ENCODE measurements at places on chromosomes 5 and 9. TPM values are rescaled to one million over a fixed set of nuclear protein-coding genes. Genes with fewer than 3 reads are reported as not detected.

The CCNG1 gene
- 49.0 TPM for polyA plus RNA-seq

The PCDHGA11 gene
- polyA plus RNA-seq, result 0.18 TPM

The FGF18 gene
- polyA plus RNA-seq, result 0.89 TPM

The ABLIM3 gene
- polyA plus RNA-seq, result 5.9 TPM

The PPP2R2B gene
- 11.9 TPM for polyA plus RNA-seq

- no peaks in the 10 kb centered on the region for H3K36me3 ChIP-seq
- DNase-seq, result no peak
- H3K4me1 ChIP-seq, result no peaks in the 10 kb centered on the region
- no peak overlapping the region for H3K27ac ChIP-seq
- H3K4me3 ChIP-seq, result no peak overlapping the region
These were observed 163.6 kb downstream of the DOCK8 start for GRCh38 chr9:378263-378662.

DNA sequence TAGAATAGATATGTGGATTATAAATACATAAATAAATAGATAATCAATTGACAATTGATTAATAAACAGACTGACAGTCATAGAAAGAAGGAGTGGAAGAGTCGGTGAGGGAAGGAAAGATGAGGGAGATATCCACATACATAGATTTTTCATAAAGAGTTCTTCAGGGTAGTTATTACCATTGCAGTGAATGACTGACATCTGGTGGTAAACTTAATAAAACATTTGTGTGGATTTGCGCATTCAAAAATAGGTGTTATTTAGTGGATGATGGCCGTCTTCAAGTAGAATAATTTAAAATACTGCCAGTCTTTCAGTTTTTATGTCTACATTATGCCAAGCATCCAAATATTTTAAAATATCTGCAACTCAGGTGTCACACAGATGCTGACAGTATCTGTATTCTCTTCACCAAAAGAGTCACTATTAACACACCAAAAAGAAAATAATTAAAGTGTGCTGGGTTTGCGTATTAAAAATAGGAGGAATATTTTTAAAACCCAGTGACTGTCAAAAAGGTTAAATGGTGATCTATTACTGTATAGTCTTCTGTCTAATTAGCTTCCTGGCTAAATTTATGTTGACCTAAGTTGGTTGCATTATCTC lies 78.8 kb downstream of the GIN1 start:
- no peak overlapping the region for H3K27ac ChIP-seq
- H3K27me3 ChIP-seq, result no peaks in the 10 kb centered on the region
- no peak overlapping the region for H3K4me3 ChIP-seq

DNA sequence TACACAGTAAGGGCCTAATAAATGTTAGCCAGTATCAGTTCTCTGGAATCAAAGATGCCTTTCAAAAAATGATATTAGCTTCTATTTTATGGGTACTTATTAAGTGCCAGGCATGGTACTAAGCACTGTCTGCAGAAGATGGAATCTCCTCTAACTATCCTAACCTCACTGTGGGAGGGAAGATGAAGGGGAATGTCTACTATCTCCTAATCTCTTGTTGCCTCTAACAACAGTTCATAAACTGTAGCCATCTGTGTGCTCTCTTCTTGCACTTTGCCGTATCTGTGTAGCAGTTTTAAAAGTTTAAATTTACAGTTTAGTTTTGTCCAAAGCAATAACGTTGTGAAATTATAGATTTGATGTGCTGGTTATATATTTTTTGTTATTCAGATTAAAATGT lies 99.6 kb upstream of the CCDC112 start:
- no peaks in the 10 kb centered on the region for H3K27me3 ChIP-seq
- no peaks in the 10 kb centered on the region for H3K4me1 ChIP-seq
- no peaks in the 10 kb centered on the region for H3K36me3 ChIP-seq
- no peak overlapping the region for H3K4me3 ChIP-seq
- peak; percentile 24 for DNase-seq

DNA sequence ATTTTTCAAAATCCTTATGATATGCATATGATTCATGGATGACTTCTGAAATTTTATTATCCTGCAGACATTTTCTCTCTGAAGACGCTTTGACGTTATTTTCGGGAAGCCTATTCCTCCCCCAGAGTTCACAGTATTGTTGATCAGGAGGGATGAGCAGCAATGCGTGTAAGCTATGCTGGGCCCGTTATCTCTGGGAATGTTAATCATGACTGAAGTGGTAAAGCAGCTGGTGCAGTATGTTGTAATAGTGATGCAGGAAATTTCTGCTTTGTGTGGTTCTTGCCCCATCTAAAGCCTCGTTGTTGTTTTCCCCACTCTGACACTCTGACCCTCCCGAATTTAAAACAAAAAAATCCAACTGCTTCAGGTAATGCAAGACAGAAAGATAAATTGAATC lies 1797.8 kb upstream of the WWC1 start:
- H3K4me1 ChIP-seq, result peaks cover 1% of the 10 kb centered on the region
- no peak for DNase-seq
- H3K36me3 ChIP-seq, result no peaks in the 10 kb centered on the region

GRCh38 chr5:10460252-10460906 lies 18.7 kb downstream of the ROPN1L start:
- no peaks in the 10 kb centered on the region for H3K36me3 ChIP-seq
- no peaks in the 10 kb centered on the region for H3K27me3 ChIP-seq
- DNase-seq, result peak; percentile 59
- H3K4me1 ChIP-seq, result no peaks in the 10 kb centered on the region
- H3K27ac ChIP-seq, result no peak overlapping the region

GRCh38 chr5:72633041-72633445 lies 125.8 kb upstream of the ZNF366 start:
- no peak for DNase-seq
- peaks cover 11% of the 10 kb centered on the region for H3K4me1 ChIP-seq
- no peaks in the 10 kb centered on the region for H3K27me3 ChIP-seq
- H3K27ac ChIP-seq, result peak overlapping the region; percentile 56
- no peak overlapping the region for H3K4me3 ChIP-seq

- no peaks in the 10 kb centered on the region for H3K4me1 ChIP-seq
- H3K27ac ChIP-seq, result no peak overlapping the region
- H3K27me3 ChIP-seq, result no peaks in the 10 kb centered on the region
- H3K4me3 ChIP-seq, result no peak overlapping the region
- H3K36me3 ChIP-seq, result no peaks in the 10 kb centered on the region
- no peak for DNase-seq
These were observed 11.2 kb downstream of the ANKRD31 start for GRCh38 chr5:75225506-75225905.

GRCh38 chr5:135443161-135443960 lies 3.8 kb downstream of the DCANP1 start:
- no peaks in the 10 kb centered on the region for H3K4me1 ChIP-seq
- H3K36me3 ChIP-seq, result no peaks in the 10 kb centered on the region
- no peak overlapping the region for H3K4me3 ChIP-seq
- DNase-seq, result no peak

GRCh38 chr5:55123365-55123764 lies 20.9 kb downstream of the GZMA start:
- no peaks in the 10 kb centered on the region for H3K4me1 ChIP-seq
- no peak overlapping the region for H3K4me3 ChIP-seq
- DNase-seq, result no peak
- H3K36me3 ChIP-seq, result no peaks in the 10 kb centered on the region
- peaks cover 8% of the 10 kb centered on the region for H3K27me3 ChIP-seq
- H3K27ac ChIP-seq, result no peak overlapping the region

- H3K27me3 ChIP-seq, result no peaks in the 10 kb centered on the region
- no peaks in the 10 kb centered on the region for H3K4me1 ChIP-seq
- DNase-seq, result no peak
- no peak overlapping the region for H3K4me3 ChIP-seq
- H3K36me3 ChIP-seq, result no peaks in the 10 kb centered on the region
These were observed 151.6 kb downstream of the MACIR start for GRCh38 chr5:103410172-103410571.

GRCh38 chr5:73363911-73364730 lies 84.5 kb downstream of the FOXD1 start:
- no peak overlapping the region for H3K4me3 ChIP-seq
- no peaks in the 10 kb centered on the region for H3K27me3 ChIP-seq
- peak overlapping the region; percentile 85 for H3K27ac ChIP-seq
- no peaks in the 10 kb centered on the region for H3K36me3 ChIP-seq

DNA sequence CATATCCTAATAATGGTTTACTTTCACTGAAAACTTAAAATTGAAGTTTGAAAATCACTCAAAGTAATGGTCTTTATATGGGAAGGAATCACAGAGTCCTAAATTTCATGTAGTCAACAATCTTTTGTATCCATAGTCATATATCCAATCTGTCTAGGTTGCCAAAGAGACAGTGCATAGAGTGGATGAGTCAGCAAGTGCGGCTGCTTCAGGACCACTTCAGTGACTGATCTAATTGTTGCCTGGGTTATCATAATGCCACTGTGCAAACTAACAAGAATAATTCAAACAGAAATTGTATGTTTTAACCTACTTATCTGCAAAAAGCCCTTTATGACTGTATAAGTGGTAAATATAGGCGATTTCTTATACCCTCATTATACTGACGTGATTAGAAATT lies 211.3 kb upstream of the PRR16 start:
- DNase-seq, result no peak
- H3K27ac ChIP-seq, result peak overlapping the region; percentile 43
- no peaks in the 10 kb centered on the region for H3K27me3 ChIP-seq
- no peak overlapping the region for H3K4me3 ChIP-seq
- H3K4me1 ChIP-seq, result no peaks in the 10 kb centered on the region

- no peak overlapping the region for H3K27ac ChIP-seq
- DNase-seq, result no peak
- no peaks in the 10 kb centered on the region for H3K36me3 ChIP-seq
These were observed 41.6 kb upstream of the EXOC3 start for GRCh38 chr5:401146-402034.

DNA sequence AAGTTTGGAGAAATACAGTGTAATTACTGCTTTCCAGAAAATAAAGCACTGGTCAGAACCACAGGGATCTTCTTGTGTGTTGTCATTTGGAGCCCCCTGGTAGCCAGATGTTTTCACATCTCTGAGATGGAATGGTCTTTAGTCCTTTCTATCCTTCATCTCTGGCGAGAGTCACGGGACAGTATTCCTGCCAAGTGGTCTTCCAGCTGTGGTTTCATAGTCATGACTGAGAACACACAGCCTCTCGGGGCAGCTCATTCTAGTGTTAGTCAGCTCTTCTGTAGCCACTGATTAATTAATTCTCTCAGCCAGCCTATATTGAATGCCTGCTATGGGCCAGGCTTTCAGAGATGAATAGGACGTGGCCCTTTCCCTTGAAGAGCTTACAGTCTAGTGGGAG lies 34.1 kb downstream of the HMGXB3 start:
- no peak overlapping the region for H3K4me3 ChIP-seq
- DNase-seq, result no peak
- peak overlapping the region; percentile 85 for H3K27ac ChIP-seq
- no peaks in the 10 kb centered on the region for H3K27me3 ChIP-seq
- H3K36me3 ChIP-seq, result peaks cover 77% of the 10 kb centered on the region

- H3K36me3 ChIP-seq, result no peaks in the 10 kb centered on the region
- DNase-seq, result no peak
- 0 out of 2 replicates have a peak, but pooled peaks cover 6% of the 10 kb centered on the region for H3K4me1 ChIP-seq
- no peak overlapping the region for H3K4me3 ChIP-seq
- H3K27ac ChIP-seq, result peak overlapping the region; percentile 79
These were observed 23.7 kb upstream of the PTGES start for GRCh38 chr9:129776566-129776937.

DNA sequence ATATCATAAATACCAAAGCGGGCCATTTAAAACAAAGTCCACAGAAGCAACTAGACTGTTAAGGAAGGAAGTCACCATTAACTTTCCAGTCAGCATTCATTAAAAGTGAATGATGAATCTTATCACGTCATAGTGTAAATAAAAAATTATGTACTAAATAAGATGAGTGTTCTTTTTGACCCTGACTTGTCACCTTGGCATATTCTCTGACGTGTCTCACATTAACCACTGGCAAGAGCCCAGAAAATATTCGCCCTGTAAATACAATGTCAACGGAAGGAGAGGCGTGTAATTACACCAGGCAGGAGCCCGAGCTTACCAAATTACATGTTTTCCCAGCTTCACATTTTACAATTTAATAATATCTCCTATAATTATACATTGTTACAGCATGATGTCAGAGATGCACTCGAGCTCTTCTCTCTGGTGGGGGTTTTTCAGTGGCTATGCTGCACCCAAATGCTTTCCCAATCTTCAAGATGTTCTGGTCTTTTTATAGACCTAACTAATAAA lies 29.3 kb upstream of the UBE2QL1 start:
- no peak overlapping the region for H3K4me3 ChIP-seq
- H3K27me3 ChIP-seq, result no peaks in the 10 kb centered on the region
- no peaks in the 10 kb centered on the region for H3K4me1 ChIP-seq
- no peaks in the 10 kb centered on the region for H3K36me3 ChIP-seq

- peak overlapping the region; percentile 70 for H3K4me3 ChIP-seq
- peak overlapping the region; percentile 99 for H3K27ac ChIP-seq
- H3K4me1 ChIP-seq, result no peaks in the 10 kb centered on the region
- DNase-seq, result no peak
These were observed 1.5 kb downstream of the JAKMIP2 start for GRCh38 chr5:147780924-147781573.

- no peak overlapping the region for H3K4me3 ChIP-seq
- DNase-seq, result no peak
- no peaks in the 10 kb centered on the region for H3K4me1 ChIP-seq
These were observed 2.5 kb downstream of the DOK3 start for GRCh38 chr5:177507165-177507564.
